ENCODE measurements at places on chromosomes 2 and 18.

- no peak for DNase-seq
Observed at GRCh38 chr18:33873112-33873511, 295.1 kb downstream of the ASXL3 start.

DNA sequence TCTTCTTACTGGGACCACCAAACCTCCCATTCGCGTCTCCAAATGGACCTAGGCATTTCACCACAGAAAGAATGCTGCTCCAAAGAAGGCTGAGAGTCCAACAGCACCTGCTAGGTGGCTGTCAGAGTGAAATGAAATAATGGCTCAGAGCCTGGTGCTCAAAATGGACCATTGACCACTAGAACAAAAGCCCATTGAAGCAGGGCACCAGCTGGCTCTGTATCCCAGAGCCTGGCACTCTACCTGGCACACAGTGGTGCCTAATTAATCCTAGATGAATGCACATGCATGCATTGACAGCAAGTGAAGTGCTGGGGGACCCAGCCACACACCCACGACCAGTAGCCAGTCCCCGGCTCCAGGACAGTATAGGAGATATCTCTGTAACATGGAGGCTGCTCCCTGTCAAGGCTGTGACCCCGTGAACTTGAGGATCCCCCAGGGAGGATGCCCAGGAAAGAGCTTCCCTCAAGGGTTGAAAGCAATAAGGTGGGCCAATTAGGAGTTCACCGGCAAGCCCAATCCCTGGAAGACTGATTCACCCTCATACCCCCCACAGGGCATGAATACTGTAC is 261.3 kb downstream of the TNS1 start:
- no peak for DNase-seq

- no peak for DNase-seq
Observed at GRCh38 chr18:57869221-57869620, 66.1 kb upstream of the ATP8B1 start.

- no peak for DNase-seq
Observed at GRCh38 chr2:180599804-180600203, 380.6 kb upstream of the UBE2E3 start.

DNA sequence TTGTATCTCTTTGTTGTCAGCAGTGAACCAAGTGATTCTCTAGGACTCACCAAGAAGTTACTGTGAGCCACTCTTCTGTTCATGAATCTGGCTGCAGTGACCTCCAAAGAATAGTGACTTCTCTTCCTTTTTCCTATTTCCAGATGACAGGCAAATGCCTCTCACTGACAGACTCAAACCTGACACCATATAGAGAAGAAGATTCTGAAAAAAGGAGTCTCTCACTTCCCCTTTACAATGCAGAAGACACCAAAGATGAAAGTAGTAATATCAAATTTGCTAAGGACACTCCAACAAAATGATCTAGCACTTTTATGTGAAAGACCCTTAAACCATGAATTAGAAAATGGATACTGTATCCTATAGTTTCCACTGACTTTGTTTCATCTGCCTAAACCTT is 44.4 kb upstream of the SETBP1 start:
- DNase-seq = no peak

DNA sequence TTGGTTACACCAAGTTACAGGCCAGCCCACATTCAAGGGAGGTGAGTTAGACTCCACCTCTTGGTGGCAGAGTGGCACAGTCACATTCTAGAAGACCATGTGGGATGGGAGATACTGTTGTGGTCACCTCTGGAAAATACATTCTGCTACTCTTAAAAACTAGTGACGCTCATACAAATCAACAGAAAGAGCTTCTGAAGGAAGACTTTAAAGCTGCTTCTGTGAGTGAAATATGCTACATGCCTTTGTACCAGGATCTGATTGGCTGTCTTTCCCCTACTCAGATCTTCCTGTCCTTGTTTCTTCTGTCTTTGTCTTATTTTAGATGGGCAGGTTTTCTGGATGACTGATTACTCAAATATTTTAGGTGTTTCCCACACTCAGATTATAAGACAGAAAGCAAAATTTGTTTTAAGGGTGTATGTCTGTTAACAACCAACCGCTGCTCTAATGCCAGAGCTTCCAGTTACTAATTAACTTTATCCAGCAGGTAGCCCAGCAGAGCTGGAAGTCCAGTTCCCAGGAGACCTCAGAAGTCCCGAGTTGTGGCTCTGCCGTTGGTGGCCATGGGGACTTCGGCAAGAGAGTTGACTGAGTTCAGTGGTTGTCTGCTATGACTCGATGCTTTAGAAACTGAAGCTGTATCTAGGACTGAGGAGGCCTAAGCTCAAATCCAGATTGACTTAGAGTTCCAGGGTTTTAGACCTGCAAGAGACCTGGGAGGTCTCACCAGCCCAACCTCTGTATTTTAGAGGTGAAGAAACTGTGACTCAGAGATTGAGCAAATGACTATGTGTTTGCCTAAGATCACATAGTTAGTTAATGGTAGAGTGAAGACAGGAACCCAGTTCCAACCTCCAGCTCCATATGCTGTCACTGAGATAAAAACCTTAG is 7.4 kb downstream of the IL1R2 start:
- no peak for DNase-seq

GRCh38 chr18:7846335-7846734 is 279.2 kb downstream of the PTPRM start:
- DNase-seq = no peak

DNA sequence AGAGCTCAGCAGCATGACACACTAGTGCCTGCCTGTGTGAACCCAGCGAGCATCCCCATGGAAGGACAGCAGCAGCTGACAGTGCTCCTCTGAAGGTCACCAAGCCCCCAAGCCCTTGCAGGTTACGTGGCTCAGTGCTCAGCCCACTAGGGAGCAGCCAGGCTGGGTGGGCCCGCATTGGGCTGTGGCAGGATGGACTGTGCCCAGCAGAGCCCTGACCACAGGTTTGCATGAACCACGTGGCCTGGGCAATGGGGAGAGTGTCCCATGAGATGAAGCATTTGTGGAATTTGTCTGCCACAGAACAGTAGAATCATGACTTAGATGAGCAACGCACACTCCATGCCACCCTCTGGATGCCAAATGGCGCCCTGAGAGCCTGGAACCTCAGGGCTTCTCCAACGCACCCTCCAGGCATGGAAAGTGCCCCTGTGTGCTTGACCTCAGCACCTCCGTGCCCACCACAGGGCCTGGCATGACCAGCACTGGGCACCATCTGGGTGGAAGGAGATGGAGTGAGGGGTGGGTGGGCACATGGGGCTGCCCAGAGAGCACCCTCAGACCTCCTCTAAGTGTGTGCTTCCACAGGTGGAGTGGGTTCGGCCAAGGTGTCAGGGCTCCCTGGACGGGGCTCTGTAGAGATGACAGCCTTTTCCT is 216.1 kb upstream of the RAB6C start:
- no peak for DNase-seq

DNA sequence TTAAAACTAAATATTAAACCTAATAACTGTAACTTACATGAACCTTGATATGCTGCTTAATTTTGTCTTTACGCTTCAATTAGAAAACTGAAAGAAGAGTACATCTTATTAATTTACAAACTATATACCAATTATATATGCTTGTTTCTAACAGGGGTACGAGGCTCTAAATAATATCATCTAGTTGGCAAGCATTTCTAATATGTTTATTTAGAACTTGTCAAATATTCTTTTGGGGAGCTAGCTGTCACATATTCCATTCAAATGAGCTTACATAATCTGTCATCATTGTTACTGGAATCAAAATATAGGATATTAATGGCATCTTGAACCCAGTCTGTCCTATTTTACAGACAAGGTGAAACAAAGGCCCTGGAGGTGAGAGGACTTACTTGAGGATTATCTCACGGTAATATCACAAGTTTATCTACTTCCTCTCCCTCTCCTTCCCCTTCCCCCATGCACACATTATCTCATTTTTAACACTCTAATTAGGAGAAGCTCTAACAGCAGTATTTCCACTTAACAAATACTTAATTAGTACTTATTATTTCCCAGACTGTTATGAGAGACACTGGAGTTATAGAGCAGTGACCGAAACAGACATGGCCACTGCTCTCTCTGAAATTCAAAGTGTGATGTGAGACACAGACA is 3.5 kb downstream of the PRKD3 start:
- no peak for DNase-seq

DNA sequence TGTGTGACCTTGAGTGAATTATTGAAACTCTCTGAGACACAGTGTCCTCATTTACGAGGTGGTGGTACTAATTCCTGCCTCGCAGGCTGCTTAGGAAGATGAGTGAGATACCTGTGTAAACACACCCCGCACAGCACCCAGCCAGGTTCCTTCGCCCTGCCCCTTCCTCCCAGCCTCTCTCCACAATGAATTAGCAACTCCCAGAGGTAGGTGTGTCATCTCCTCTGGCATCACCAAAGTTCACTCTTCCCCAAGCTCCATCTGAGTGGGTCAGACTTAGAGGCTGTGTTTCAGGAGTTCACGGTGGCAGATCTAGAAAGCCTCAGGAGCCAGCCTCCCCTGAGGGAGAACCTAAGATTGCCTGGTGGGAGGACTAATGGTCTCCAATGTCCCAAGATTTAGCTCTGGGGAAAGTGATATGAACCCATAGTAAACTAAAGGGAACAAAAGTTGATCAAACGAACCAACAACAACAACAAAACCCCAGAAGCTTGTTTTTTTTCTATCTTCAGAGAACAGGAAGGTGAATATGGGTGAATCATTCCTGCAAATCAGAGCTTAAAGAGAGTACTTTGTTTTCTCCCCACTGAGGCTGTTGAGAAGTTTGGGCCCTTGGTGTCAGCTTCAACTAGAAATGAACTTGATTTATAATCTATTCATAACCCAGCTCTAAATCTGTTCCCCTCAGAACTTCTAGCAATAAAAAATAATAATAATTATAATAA is 44.4 kb upstream of the NRP2 start:
- no peak for DNase-seq

- DNase-seq = no peak
Observed at GRCh38 chr2:33788044-33788443, 188.9 kb upstream of the FAM98A start.

GRCh38 chr2:178072000-178072382 is 586 bp downstream of the PDE11A start:
- DNase-seq = no peak

DNA sequence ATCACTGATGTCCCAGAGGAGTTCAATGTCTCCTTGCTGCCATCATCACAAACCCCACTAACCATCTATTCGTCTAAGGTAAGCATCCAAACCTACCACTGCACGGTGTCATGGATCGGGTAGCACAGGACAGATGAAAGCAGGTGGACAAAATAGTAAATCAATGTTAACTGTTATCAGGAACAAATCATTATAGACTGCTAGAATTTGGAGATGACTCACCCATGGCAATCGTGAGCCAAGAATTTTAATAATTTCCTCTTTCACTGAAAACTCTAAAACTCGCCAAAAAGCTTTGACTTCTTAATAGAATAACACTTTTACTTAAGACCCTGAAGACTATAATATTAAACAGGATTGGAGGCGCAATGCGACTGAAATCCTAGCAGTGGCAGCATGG is 33.7 kb upstream of the BZW1 start:
- DNase-seq = no peak

DNA sequence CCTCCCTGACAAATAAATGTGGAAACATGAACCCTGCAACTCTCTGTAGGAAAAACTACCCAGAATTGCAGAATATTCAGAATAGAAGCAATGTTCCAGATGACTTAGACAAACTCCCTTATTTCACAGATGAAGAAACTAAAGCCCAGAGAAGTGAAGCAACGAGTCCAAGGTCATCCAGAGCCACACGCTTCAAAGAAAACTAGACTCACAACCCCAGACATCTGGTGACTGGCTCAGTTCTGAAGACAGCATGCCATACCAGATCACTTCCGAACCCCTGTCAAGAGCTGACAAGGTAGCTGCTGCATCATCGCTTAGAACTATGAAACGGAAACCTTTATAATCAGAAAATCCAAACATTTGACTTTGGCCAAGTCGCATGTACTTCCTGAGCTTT is 101.3 kb downstream of the PID1 start:
- no peak for DNase-seq

DNA sequence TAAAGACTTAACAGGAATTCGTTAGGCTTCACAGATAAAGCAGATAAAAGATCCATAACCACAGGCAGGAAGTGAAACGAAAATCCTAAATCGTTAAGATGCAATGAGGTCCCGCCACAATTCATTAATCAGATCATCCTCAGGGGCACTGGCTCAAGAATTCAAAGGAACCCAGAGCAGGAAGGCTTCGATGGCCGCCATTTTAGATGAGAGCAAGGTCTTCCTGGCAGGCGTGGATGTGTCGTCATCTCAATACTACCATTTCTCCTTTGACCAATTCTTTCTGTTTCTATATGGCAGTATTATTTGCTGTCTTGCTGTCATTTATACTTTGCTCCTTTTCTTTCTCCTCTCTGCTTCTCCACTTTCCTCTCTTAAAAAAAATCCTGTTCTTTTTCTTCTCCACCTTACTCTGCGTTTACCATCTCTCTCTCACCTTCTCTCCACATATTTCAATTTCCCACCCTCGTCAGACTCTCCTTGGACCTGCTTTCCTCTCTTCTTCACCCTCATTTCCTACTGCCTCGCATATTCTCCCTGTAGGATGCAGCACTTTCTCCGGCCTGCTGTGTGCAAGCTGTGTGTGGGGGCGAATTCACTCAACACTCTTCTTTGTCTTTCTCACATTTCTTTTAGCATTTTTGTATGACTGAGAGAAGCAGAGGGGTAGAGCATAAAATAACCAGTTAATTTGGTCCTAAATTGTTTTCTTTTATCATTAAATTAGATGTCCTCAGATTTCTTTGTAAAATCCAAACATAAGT is 35.1 kb upstream of the LHCGR start:
- DNase-seq = no peak

DNA sequence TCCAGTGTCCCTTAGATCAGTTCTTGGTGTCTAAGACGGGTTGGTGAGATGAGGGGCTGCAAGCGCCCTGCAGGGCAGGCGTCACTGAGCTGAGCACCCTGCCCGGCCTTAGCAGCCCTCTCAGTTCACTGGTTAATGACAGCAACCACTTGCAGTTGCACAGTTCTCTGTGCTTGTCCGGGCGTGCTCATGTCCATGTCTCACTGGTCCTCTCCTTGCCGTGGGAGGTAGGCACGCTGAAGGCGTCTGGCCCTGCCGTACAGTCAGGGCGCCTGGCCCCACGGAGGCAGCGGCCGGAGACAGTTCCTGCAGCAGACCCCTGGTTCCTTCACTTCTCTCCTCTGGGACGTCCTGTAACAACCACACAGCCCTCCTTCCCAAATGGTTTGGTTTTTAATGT is 75.3 kb downstream of the ARHGEF4 start:
- no peak for DNase-seq

GRCh38 chr2:130922417-130922816 is 85.7 kb downstream of the ARHGEF4 start:
- DNase-seq = no peak

DNA sequence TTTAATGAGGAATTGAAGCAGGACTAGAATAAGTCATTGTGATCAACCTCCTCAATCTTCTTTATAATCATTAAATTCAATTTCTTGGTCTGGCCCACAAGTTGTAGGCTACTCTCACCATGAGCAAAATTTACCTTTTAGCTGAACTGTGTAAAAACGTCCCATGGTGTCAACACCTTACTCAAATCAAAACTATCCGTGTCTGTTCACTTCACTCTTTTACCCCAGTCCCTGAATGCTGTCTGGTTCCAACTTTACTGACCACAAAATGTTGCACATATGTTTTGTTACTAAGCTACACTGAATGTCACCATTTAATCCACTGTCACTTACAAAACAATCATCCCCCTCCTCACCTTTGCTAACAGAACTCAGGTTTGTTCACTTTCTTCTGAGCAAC is 951.6 kb upstream of the SLC39A10 start:
- DNase-seq = no peak

GRCh38 chr2:57542081-57542480 is 504.5 kb upstream of the VRK2 start:
- no peak for DNase-seq

Data from stimulated activated CD8-positive, alpha-beta memory T cell treated with anti-CD3 and anti-CD28 coated beads, Interleukin-7, amount 100 ng/mL, for 24 hours (primary cell).